ENCODE measurements at places on chromosomes 3 and 15.
A peak's percentile ranks its signal among the peaks of the same experiment; 100 is the strongest.

GRCh38 chr3:99808163-99808794 lies 9.4 kb upstream of the CMSS1 start:
- DNase-seq = peak; percentile 28

DNA sequence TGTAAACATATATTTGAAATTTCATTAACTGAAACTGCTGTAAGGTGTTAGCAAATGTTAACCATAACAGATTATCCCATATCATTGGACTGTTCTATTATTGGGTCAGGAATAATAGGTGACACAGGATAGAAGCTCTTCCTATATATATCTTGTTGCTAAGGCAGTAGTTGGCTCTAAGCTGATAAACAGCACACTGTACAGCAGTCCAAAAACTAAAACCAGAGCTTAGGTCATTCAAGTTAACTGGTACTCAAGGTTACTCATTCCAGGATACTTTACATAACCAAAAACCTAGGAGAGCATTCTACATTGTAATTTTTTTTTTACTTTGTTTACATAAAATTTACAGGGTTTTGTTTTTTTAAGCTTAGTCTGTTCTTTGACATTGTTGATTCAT lies 8.9 kb downstream of the DNAJC19 start:
- DNase-seq = no peak

GRCh38 chr3:129276385-129276784 lies 2.3 kb upstream of the HMCES start:
- no peak for DNase-seq

DNA sequence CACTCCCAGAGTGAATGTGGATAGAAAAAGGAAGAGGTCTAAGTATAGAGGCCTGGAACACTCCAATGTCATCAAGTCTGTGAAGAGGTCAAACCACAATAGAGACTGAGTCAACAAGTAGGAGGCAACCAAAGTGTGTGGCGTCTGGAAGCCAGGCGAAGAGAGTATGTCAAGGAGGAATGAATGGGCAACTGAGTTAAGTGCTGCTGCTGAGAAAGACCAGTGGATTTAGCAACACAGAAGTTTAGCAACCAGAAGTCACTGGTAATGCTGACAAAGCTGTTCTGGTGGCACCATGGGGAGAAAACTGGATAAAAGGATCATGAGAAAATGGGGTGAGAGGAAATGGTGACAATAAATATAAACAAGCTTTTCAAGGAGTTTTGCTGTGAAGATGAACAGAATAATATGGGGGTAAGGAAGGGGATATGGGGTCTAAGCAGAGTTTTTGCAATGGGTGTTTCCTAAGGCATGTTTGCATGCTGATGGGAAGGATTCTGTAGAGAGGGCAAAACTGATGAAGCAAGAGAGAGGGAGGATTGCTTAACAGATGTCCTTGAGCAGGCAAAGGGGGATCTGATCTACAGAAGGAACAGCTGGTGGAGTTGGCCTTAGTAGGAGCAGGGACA lies 38.4 kb downstream of the PCOLCE2 start:
- DNase-seq = no peak

- DNase-seq = no peak
Measured at GRCh38 chr15:69855258-69856000, 242.3 kb downstream of the TLE3 start.

- no peak for DNase-seq
Measured at GRCh38 chr3:46093966-46094365, 66.7 kb upstream of the XCR1 start.

- no peak for DNase-seq
Measured at GRCh38 chr3:121330118-121330517, 215.7 kb downstream of the POLQ start.

DNA sequence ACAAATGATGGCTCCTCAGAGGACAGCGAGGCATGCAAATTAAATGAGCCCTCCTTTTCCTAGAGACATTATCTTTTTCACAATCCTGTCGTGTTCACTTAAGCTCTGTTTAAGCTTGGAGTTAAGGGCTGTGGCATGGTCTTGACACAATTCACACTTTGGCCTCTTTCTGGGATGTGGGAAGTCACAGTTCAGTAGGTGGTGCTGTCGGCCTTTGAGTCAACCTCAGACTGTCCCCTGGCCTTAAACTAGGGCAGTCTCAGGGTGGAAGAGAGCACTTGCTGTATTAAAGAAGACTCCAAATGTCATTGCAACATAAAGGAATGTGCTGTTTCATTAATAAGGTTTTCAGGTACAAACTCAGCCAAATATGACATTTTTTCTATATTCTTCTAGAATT lies 351.0 kb downstream of the MCTP2 start:
- DNase-seq = no peak

- DNase-seq = no peak
Measured at GRCh38 chr15:42062284-42062806, 32.0 kb downstream of the PLA2G4D start.

DNA sequence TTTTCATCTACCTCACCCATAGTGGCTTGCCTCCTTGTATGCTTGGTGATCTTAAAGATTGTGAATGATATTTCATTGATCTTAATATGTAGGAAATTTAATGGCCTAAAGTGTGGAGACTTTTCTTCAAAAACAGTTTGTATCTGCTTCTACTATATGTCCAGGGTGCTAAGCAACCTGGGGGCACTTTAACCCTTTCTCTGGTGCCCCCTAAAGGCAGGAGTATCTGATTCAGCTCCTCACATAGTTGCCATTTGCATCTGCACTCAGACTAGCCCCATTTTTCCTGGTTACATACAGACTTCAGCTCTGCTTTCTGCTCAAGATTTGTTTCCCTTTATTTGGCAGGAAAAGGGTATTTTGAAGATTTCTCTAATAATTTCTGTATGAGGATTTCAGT lies 5.2 kb upstream of the PFN2 start:
- no peak for DNase-seq

GRCh38 chr3:56908004-56908403 lies 106.3 kb upstream of the ARHGEF3 start:
- DNase-seq = no peak

DNA sequence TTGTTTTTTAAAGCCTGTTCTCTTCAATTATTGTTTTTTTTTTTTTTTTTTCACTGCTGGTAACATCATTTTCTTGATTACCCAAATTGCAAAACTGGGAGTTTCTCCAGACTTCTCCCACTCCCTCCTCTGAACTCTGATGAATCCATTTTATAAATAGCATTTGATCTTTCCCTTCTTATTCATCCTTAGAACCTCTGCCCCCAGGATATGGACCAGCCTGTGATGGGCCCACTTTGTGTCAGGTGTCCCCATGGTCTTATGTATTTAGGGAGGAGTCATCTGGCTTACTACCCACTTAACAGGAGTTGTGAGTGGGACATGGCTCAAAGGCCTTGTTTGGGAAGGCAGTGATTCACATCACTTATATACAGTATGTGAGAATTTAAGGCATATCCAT lies 57.7 kb downstream of the REC114 start:
- DNase-seq = no peak

GRCh38 chr3:120062474-120062873 lies 31.8 kb downstream of the GSK3B start:
- DNase-seq = no peak

DNA sequence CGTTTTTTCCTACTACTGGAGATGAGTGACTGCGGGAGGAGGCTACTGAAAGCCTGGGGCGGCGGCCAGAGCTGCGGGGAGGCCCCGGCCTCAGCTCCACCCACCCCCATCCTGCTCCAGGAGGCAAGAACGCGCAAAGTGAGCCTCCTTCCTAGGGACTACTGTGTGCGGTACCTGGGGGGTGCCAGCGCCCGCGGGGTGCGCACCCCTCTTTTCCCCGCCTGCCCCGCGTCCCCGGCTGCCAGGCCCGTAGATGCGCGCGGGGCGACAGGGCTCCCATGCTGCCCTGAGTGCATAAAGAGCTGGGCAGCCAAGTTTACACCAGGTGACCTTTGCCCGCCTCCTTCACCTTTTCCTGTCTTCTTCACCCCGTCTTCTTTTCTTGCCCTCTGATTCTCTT lies 2.5 kb upstream of the USF3 start:
- DNase-seq = no peak

GRCh38 chr3:58063022-58063815 lies 55.0 kb downstream of the FLNB start:
- DNase-seq = no peak

DNA sequence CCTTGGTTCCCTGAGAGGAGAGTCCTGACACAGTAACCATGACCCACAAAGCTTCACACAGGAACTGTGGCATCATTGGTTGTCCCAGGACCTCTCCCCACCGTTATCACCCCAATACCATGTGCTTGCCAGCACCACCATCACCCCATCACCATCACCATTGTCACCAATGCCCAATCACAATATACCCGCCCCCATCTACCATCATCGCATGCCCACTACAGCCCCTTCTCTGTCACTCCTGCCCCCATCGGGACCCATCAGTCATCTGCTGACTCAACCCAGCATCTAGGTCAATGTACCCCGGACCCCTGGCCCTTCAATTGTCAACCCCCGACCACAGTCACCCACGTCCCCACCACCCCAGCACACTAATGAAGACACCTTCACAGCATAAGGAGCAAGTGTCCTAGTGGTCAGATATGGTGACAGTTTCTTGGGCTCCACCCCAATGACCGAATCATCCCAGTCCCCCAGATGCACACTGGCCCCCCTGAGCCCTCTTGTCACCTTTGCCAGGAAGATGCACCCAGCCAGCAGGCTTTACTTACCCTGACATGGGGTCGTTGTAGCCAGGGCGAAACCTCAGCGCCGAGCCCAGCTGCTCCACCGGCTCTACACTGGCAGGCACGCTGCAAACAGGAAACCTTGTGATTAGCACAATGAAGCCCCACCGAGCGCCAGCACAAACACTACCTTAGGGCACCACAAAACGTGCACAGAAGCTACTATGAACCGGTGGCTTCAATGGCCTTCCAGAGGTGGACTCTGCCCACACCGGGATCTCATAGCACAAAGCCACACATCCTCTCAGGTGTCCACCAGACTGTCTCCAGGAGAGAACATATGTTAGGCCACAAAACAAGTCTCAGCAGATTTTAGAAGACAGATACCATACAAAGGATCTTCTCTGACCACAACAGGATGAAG lies 25.1 kb downstream of the SHISA5 start:
- peak; percentile 77 for DNase-seq

Data from CD4-positive, alpha-beta T cell treated with Interleukin-4 for 1 hour (primary cell).